Tibial nerve (tissue), 4 donors: ENCODE measurements at places on chromosomes 12 and 14.

DNA sequence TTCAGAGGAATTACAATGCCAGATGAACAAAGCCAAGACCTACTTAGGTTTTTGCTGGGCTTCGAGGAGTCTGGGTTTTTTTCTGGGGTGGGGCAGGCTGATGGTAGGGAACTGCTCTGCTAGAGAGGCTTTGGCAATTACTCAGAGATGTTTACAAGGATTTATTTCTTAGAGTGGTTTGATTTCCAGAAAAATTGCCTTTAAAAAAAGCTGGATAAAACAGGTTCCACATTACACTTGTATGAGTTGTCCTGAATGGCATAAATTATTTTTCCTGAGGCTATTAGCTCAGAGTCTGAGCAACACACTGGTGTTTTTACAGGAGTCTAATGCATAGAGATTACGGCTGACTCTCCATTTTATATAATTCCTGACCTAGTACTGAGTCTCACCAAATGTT is 118.5 kb upstream of the FRMD6 start:
- no peak for DNase-seq

DNA sequence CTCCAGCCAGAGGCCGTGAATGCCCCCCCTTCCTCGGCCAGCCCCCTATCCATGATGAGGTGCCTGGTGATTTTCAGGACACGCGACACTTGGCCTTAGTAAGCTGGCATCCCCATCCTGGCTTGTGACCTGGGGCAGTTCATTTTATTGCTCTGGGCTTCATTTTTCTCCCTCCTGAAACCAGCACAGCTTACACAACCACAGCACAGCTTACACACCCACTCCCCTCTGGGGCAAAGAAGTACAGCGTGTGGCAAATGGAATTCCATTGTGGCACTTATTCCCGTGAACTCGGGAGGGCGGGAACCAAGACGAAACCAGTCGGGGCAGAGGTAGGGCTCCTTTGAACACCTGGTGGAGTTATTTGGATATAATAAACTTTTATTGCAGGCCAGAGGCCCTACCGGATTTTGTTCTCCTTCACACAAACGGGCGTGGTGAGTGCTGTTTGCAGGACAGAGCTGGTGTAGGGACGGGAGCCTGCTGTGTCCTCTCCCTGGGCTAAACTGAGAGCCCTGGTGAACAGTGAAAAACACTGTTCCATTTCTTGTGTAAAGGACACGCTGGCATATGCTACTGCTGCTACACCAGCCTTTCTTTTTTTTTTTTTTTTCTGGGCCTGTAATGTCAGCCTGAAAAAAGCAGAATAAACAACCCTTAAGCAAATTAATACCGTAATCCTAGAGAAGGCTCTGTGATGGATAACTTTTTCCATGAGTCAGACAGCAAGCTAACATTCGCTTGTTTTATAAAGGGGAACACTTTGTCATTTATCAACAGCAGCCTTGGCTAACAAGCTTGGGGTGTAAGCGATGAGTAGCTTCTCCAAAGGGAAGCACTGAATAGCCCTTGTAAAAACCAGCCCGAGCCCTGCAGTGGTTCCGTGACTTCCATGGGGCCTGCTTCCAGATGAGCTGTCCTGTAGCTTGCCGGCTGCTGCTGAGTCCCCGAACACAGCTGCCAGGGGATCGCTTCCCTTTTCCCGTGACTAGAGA is 29.3 kb downstream of the CD9 start:
- DNase-seq: peak; percentile 48

DNA sequence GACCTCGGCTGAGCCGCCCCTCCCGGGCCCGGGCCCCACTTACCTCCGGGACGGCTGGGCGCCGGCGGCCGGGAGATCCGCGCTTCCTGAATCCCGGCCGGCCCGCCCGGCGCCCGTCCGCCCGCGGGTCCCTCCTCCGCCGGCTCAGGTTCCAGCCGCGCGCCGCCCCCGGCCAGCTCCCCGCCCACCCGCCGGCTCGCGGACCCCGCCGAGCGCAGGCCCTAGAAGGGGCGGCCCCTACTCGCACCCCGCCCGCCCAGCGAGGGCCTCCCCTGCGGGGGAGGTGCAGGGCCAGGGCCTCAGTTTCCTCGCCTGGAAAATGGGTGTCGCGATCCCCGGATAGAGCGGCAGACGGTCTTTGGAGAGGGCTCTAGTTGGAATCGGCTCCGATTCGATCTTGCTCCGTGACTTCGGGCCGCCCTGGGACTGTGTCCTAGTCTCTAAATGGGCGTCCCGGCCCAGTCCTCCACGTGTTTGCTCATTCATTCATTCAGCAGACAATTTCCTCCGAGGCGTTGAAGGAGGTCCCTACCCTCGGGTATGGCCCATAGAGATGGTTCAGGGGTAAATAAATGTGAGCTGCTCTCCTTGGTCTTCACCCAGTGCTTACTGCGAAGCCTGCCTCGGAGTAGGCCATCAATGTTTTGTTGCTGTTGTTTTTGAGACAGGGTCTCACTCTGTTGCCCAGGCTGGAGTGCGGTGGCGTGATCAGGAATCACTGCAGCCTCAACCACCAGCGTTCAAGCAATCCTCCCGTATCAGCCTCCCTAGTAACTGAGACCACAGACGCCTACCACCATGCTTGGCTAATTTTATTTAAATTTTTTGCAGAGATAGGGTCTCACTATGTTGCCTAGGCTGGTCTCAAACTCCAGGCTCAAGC is at the start of gene TRPV4:
Gene TRPV4 (minus strand): TSS at position 92 of the 883 bp plus-strand sequence. CDS start 18,602 bp downstream, outside the sequence.
- DNase-seq: no peak

DNA sequence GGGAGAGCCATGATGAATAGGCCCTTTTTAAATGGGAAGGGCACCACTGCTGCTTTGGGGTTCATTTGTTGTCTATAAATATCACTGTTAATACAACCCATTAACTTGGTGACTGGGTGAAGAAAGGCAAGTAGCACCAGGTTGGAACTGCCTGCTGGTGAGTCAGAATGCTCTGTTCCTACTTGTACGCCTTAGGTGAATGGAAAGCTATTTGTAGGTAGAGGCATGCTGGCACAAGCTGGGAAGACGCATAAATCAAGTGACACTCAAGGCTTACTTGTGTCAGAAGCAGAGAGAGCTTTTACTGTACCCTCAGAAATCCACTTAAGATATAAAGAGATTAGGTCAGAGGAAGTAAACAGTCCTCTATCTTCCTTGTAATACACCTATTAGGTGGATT is 142.5 kb downstream of the TMX1 start:
- no peak for DNase-seq

- DNase-seq: peak; percentile 72
Observed at GRCh38 chr14:24036169-24036962, 15.4 kb upstream of the CARMIL3 start.

GRCh38 chr14:71212683-71213107 is 305.4 kb downstream of the PCNX1 start:
- no peak for DNase-seq

- no peak for DNase-seq
Observed at GRCh38 chr12:18794000-18794399, 56.1 kb downstream of the CAPZA3 start.

DNA sequence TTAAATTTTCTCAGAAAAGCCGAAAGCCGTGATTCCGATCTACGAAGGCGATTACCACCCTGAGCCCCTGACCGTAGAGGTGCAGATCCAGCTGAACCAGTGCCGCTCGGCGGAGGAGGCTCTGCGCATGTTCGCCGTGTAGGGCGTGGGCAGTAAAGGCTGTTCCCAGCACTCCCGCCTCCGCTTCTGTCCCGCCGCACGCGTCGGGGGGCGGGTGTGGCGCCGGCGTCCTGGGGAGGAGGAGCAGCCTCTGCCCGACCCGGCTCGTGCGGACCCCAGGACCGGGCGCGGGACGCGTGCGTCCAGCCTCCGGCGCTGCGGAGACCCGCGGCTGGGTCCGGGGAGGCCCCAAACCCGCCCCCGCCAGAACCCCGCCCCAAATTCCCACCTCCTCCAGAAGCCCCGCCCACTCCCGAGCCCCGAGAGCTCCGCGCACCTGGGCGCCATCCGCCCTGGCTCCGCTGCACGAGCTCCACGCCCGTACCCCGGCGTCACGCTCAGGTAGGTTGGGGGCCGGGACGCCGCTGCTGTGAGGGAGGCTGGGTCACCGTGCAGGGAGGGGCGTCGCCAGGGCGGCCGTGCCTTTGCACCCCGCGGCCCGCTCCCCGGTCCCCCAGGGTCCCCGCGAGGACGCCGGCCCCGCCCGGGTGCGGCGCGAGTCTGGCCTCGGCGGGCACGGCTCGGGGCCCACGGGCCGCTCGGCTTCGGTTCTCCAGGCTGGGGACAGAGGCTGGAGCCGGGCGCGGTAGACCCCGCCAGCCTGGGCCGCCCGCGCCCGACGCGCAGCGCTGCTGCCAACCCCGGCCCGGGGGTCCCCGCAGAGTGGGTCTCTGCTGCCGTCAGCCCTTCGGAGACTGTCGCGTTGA is at the start of gene B3GNT4:
Gene B3GNT4 (plus strand): TSS at position 409 of the 866 bp plus-strand sequence. CDS start 910 bp downstream, outside the sequence.
- no peak for DNase-seq

GRCh38 chr12:44774815-44775411 is 101.2 kb downstream of the NELL2 start:
- no peak for DNase-seq

DNA sequence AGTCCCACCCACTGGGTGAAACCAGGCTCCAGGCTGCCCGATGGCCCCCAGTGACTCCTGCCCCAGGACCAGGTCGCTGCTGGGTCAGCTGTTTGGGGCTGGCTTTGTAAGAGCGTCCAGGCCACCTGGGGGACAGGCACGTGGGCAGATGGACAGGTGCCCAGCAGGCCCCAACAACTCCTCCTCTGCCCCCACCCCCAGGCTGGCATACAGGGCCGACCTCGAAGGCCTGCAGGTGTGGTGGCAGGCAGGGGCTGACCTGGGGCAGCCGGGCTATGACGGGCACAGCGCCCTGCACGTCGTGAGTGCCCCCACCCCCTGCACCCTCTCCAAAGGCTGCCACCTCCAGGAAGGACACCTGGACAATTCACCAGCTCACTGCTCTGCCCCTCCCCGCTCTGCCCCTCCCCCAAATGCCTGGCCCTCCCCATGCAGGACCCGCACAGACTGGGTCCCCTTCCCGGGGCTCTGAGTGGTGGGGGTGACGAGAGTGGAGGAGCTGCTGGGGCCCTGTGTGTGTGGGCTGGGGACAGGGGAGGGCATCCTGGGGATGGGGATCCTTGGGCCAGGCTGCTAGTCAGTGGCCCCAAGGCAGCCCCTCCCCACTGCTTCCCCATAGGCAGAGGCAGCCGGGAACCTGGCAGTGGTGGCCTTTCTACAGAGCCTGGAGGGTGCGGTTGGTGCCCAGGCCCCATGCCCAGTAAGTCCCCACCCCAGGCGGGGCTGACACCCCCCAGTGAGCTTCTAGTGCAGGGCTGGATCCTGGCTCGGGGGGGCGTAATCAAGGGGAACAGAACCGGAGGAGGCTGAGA is 26.0 kb downstream of the ASPG start:
- no peak for DNase-seq

- DNase-seq: no peak
Observed at GRCh38 chr12:65508276-65509035, 230.0 kb downstream of the MSRB3 start.

DNA sequence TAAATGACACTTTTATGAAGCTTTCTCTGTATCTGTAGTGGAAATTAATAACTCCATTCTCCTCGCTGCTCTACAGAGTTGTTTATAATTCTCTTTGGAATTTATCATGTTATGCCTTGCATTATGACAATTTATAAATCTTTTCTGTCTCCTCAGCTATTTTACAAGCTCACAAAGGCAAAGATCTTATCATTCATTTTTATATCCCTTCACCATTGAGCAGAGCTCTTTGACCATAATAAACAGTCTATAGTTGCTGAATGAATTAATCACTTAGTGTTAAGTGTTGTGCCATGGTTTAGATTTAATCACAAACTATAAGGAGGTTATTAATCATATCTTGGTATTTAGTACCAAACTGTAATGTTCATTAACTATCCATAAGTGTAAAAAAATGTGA is 126.4 kb downstream of the NAV3 start:
- DNase-seq: no peak

DNA sequence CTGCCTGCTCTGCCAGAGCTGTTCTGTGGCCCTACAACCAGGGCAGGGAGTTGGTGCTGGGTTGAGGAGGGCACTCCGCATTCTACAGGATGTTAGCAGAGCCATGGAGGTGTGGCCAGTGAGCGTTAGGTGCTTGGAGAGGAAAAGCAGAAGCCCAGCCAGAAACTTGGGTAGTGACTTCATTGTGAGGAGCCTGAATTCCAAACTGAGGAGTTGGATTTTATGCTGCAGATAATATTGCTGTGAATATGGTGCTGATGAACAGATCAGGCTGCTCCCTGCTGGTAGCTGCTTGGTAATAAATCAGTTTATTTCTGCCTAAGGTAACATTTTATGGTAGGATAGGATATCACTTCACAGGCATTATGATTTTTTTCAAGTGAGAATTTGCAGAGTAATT is 7.1 kb upstream of the CCDC175 start:
- no peak for DNase-seq

DNA sequence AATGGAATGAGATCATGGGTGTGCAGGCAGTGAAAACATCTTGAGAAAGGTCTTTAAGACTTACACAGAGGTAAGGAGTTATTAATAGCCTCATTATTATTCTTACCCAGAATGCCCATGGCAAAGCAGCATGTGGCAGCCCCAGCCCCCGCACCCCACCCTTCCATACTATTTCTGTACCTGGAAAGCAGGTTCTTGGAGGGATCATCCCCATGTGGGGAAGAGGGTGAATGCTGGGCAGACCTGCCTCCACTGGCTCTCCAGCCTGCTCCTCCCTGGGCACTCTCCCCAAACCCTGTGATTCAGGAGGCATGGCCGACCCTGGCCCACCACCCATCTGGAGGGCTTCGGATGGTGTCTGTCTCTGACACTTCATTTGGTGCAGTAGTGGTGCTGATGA is 28.3 kb downstream of the NPC2 start:
- DNase-seq: no peak

DNA sequence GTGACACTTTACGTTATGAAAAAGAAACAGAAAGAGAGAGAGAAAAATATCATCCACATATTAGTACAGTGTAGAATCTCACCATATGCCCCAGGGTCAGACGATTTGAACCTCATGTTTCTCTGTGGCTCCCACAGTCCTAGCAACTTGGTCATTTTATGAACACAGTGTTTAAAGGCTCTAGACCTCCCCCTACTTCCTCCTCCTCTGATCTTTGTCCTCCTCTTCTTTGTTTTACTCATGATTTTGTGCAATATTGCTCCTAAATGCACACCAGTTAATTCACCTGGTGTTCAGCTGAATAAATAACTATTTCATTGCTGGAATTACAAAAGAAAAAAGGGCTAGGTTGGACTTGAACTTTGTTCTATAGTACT is 18.2 kb downstream of the GLT1D1 start:
- DNase-seq: no peak

DNA sequence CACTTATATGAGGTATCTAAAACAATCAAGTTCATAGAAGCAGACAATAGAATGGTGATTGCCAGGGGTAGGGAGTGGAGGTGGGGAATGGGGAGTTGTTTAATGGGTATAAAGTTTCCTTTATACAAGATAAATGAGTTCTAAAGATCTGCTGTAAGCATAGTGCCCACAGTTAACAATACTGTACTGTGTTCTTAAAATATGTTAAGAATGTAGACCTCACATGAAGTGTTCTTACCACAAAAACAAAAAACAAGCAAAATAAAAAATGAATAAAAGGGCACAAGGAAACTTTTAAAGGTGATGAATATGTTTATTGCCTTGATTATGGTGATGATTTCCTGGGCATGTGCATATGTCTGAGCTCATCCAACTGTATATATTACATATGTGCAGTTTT is 211.8 kb downstream of the MSRB3 start:
- DNase-seq: no peak

- DNase-seq: no peak
Observed at GRCh38 chr14:77339407-77339806, 18.6 kb downstream of the GSTZ1 start.

- DNase-seq: no peak
Observed at GRCh38 chr12:84825149-84825548, 87.5 kb downstream of the SLC6A15 start.
